ENCODE measurements at places on chromosomes 16 and 17.

DNA sequence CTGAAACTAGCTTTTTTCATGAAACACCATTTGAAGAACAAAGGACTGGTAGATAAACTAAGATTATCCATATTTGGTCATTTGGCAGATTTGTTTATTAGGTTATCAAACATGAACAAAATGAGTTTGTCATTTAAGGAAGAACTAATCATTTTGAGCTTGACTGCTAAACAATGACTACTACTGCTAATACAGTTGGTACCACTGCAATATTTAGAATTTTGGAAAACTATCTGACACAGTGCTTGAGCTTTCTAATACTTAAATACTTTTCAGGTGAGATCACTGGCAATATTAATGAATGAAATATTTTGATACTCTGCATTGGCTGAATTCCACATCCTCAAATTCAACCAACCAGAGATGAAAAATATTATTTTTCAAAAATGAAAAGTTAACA is 47.2 kb downstream of the MED13 start:
- DNase-seq, result no peak

DNA sequence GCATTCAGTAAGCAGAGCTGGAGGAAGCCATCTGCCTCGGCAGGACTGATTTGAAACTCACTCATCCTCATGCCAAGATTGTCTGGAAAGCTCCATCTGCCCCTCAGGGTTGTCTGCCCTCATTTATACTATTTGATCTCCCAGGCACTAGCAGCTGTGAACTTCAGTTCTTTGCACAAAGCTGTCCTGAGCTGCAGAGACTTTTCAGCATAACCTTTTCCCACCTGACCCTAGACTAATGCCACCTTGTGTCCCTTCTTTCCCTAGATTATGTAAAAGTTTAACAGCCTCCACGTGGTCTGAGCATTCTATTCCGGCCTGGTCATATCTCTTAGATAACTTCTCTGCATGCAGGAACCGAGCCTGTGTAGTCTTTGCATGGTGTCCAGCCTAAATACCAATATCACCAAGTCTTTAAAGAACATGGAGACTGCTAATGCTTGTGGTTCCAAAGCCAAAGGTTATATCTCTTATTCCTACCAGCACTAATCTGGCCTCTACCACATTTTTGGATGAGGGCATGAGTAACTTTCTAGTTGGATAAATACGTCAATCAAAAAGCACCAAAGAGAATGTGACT is 29.1 kb downstream of the STAT5A start:
- no peak for DNase-seq

- no peak for DNase-seq
Observed at GRCh38 chr17:57940653-57941329, 14.4 kb downstream of the CUEDC1 start.

DNA sequence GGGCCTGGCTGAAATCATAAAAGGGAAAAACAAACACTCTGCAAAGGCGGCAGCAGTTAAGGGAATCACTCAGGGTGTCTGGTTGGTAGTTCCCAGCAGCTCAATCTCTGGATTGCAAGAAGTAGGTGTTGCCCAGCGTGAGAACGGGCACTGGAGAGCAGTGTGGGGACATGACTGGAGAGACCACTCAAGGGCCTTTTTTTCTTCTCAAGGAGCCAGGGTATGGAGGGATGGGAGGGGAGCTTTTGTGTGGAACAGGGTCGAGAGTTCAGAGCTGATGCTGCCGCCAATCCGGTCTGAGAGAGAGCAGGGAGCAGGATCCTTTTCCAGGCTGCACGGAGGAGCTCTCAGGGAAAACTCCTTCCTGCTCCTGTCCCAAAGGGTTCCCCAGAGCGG is 15.2 kb downstream of the SCNN1B start:
- DNase-seq, result no peak

GRCh38 chr16:65106757-65107156 is 15.1 kb downstream of the CDH11 start:
- no peak for DNase-seq

GRCh38 chr16:67847064-67847861 is at the start of gene CENPT:
CENPT (minus strand) TSS chr16:67847693; CDS start chr16:67833859, 13,834 bp downstream.
- no peak for DNase-seq

GRCh38 chr16:56743840-56744239 is 13.9 kb downstream of the NUP93 start:
- no peak for DNase-seq

DNA sequence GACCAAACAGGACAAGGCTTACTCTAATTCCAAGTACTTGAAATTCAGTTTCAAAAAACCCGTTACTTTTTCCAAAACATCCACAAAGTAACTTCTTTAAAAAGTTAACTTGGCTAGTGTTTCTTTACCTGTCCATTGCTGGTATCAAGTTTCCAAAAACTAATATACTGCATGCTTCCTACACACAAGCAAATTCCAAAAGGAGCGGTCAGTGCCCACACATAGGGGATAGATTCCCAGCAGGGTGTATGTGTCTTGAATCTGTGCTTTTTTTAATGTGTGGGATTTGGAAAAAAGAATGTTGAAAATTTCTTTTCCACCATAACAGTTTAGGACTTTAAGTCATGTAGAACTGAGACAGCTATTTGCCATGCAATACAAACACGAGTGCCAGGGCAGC is 367.8 kb upstream of the SOX9 start:
- peak; percentile 3 for DNase-seq

GRCh38 chr17:7313088-7313889 is 1.9 kb downstream of the GPS2 start:
- DNase-seq, result no peak

GRCh38 chr17:40633871-40634270 is 13.7 kb downstream of the SMARCE1 start:
- no peak for DNase-seq

GRCh38 chr17:68432086-68432864 is 25.0 kb downstream of the WIPI1 start:
- no peak for DNase-seq

DNA sequence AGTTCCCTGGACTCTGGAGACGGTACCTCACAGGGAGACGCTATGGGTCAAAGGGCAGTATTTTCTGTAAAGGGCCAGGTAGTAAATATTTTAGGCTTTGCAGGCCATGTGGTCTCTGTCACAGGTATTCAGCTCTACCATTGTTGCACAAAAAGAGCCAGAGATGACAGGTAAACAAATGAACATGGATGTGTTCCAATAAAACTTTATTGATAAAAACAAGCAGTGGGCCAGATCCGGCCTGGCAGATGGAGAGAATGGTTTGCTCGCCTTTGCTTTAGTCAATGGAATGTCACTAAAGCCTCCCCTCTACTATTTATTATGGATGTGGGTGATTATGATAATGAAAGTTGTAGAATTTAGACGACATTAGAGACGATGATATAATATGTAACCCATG is 8.9 kb upstream of the SLC5A11 start:
- DNase-seq, result no peak

DNA sequence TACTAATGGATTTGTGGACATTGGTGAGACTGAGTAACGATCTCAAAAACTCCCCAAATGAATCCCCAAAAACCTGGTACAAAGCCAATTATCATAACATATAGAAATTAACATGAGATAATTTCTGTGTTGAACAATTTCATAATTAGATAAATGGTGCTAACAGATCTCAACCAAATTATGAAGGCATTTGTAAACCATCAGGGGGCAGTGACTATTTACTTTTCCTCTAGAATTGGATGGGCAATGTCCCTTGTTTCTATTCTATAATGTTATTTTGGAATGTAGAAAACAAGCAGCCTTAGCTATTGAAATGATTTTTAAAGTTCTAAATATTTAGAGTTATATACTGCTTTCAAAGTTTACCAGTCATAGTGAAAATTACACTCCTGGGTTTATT is 57.8 kb downstream of the MYH10 start:
- no peak for DNase-seq

GRCh38 chr16:7492122-7492521 is 159.5 kb downstream of the RBFOX1 start:
- no peak for DNase-seq

- no peak for DNase-seq
Observed at GRCh38 chr17:81049973-81050551, 15.1 kb downstream of the BAIAP2 start.

- DNase-seq, result no peak
Observed at GRCh38 chr17:44529864-44530263, 26.7 kb upstream of the GPATCH8 start.

- no peak for DNase-seq
Observed at GRCh38 chr17:29155227-29155965, 24.8 kb downstream of the MYO18A start.

DNA sequence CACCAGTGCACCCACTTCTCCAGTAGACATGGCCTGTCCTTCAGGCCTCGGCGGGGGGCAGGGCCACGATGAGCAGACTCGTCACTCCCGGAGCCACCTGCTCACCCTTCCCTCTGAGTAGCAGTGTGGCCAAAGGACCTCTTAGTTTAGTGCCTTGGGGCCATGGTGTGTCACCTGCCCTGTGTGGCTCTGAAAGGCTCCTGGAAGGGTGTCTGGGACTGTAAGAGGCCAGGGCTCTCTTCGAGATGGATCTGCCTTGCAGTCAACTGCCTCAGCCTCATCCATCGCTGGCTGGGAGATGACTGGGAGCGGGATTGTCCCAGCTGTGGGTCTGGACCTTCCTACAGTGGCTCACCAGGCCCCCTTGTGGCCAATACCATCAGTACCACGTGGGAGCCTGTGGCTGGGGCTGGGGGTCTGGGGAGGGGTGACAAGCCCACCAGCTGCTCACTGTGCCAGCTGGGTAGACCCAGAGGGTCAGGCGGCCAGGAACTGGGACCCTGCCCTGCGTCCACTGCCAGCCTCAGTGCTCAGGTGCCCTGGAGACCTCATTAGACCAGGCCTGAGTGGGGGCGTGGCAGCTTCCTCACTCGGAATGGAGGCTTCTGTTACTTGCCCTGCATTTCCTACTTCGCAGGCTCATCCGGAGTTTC is 133.4 kb downstream of the OR1D5 start:
- no peak for DNase-seq

GRCh38 chr16:14489460-14489859 is 140.6 kb downstream of the PARN start:
- peak; percentile 62 for DNase-seq

GRCh38 chr17:77839698-77840512 is 118.6 kb upstream of the TNRC6C start:
- DNase-seq, result no peak

DNA sequence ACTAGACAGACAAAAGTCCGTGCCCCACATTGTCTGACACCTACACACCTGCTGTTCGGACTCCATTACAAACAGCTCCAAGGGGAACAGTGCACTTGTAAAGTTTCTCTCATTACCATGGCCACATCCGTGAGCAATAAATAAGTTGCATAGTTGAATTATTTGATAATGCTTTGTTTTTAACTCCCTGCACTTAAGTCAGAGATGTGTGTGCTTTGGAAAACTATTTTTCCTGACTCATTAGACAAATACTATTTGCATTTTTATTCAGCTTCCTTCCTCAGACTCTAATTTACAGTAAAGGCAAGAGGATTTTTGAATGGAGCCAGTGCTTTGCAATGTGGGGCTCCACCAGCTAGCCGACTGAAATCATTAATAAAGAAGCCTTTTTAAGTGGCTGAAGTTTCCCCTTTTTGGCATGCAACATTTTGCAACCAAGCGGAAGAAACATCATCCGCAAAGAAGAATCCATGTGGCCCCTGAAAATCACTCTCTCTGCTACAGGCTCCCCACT is 6.5 kb upstream of the CCL2 start:
- no peak for DNase-seq

DNA sequence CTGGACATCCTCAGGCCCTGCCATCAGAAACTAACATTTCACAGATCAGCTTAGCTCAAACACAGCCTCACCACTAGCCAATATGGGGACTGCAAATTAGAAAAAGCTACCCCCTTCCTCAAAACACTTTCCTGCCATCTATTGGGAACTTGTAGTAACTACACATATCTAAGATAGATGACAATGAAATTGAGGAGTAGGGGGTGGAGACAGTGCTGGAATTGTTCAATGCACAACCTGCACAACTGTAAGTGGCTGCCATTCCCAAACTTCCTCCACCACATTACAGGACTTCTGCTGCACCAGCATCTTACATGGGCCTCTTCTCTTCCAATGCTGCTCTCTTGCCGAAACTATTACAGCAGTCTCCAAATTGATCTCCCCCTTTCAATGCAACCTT is 21.9 kb downstream of the AIPL1 start:
- no peak for DNase-seq

DNA sequence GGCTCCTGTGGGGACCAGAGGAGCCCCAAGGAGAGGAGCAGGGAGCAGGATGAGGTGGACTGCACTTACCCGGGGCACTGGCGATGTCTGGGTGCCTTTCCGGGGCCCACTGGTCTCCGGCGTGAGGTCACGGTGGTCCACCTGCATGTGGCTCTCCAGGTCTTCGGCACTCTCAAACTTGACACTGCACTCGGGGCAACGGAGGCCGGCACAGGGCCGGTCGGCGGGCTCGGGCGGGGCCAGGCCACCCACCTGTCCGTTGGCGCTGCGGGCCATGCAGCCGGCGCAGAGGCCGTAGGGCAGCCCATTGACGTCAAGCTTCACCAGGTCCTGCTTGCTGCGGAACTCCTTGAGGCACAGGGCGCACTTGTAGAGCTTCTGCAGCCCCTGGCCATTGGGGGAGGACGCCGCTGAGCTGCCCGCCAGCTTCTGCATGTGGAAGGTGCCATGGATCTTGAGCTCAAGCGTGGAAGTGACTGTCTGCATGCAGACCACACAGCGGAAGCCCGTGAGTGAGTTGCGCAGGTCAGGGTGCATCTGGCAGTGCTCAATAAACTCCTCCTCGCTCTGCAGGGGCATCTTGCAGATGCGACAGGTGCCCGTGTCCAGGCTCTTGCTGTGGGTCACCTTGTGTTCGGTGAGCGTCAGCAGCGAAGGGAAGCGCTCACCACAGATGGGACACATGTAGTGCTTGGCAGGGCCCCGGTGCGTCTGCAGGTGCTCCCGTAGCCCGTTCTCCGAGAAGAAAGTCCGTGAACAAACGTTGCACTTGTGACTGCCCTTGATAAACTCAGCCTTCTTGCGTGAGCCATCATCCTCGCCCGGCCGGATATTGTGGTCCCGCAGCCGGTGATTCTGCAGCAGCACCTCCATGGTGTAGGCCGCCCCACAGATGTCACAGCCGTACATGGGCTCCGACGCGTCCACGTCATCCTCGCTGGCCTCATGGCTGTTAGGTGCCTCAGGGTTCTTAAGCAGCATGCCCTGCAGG is 220.0 kb downstream of the ZNF423 start:
- DNase-seq, result no peak

- DNase-seq, result peak; percentile 49
Observed at GRCh38 chr17:49035470-49036269, 38.5 kb downstream of the IGF2BP1 start.
